Esophagus mucosa (tissue), 1 donor: ENCODE measurements at places on chromosomes 12 and 14. TPM values are rescaled to one million over a fixed set of nuclear protein-coding genes. Genes with fewer than 3 reads are reported as not detected.

- ATAC-seq, result no peak
Measured at GRCh38 chr12:108717243-108717642, 14.1 kb downstream of the CORO1C start.

GRCh38 chr12:43289426-43289801 is 262.6 kb downstream of the ADAMTS20 start:
- no peak for ATAC-seq

Gene PRR4
- total RNA-seq, result 0.64 TPM

DNA sequence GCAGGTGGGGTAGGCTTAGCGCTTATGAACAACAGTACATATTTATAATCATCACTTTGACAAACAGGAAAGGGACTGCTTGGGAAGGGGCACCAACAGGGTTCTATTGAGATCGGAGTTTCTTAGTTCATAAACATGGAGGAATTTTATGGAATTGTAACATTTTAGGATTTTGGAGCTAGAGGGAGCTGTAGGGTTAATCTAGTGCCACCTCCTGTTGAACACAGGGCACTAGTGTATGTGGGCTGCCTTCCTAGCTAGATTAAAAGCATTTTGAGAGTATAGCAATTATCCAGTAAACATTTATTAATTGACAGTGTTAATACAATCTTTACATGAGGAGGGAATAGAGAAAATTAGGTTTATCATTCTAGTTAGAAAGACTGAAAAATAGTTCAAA is 23.1 kb upstream of the TBC1D30 start:
- peak; percentile 35 for ATAC-seq

DNA sequence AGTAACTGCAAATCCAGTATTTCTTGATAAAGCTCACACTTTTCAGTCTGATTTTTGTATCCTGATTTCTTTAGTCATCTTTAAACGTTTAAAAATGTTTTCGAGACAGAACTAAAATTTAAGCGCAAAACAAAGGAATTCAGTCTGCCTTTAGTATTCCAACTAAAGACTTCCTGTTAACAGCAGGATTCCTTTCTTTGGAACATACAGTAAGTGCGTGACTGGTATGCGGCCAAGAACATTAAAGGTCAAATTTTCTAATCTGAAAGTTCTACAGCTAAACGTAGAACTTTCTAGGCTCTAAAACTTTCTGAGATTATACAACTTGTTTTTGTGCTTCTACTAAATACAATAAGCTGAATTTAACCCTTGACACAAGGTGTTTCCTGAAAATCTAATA is 9.9 kb downstream of the SAV1 start:
- ATAC-seq, result no peak

- ATAC-seq, result no peak
Measured at GRCh38 chr12:28899951-28900350, 249.1 kb upstream of the FAR2 start.

DNA sequence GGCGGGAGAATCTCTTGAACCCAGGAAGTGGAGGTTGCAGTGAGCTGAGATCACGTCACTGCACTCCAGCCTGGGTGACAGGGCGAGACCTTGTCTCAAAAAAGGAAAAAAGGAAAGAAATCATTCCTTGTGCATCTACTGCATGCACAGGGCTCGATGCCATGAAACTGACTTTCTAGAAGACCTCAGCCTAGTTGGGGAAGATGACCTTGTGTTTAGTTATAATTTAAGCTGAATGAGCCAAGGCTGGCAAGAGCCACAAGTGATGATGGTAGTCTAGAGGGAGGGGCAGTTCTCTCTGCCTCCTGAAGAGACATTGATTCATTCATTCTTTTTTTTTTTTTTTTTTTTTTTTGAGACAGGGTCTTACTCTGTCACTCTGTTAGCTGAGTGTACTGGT is 24.2 kb downstream of the ACACB start:
- ATAC-seq, result no peak

- no peak for ATAC-seq
Measured at GRCh38 chr14:64244279-64244678, 49.9 kb downstream of the ESR2 start.

- no peak for ATAC-seq
Measured at GRCh38 chr12:67661311-67662021, 12.9 kb downstream of the DYRK2 start.

DNA sequence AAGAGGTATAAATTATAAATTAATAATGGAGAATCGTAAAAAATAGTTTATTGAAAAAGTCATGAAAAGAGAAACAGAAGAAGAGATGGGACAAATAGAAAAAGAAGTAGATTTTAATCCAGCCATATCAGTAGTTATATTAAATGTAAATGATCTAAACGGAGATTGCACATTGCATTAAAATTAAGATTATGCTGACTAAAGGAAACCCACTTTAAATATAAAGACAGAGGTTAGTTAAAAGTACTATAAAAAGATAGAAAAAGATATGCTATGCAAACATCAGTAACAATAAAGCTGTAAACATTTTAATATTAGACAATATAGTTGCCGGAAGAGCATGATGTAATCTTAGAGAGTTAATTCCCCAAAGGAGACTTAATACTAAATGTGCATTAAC is 5.4 kb upstream of the MBIP start:
- no peak for ATAC-seq

Gene ESR2
- total RNA-seq, result 0.48 TPM

Gene P2RX7
- 4.1 TPM for total RNA-seq

- no peak for ATAC-seq
Measured at GRCh38 chr12:2373307-2373706, 320.5 kb downstream of the CACNA1C start.

DNA sequence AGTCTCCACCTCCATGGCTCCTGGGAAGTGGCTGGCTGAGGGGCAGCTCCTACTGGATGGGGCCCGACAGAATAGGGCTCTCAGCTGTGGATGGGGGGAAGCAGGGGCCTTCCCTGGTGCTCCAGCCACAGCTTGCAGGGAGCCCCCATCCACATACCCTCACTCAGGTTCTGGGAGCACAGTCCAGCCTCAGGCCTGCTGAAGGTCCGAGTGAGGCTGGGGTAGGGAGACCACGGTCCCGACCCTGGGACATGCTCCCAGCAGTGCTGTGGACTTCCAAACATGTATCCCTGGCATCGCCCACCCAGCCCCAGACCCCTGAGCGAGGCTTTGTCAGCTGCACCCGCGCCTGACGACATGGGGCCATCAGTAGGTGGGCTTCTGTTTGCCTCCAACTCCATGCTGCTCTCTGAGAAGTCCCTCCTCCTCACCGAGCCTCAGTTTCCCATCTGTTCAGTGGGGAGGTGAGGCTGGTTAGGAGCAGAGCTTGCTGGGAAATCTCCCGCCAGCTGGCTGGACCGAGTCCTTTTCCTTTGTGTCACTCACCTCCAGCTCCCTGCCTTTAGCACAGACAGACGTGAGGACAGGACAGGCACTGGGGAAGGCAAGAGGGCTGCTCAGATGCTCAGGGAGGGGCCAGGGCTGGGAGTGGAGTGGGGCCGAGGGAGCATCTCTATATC is 9.1 kb upstream of the ATG101 start:
- ATAC-seq, result no peak

DNA sequence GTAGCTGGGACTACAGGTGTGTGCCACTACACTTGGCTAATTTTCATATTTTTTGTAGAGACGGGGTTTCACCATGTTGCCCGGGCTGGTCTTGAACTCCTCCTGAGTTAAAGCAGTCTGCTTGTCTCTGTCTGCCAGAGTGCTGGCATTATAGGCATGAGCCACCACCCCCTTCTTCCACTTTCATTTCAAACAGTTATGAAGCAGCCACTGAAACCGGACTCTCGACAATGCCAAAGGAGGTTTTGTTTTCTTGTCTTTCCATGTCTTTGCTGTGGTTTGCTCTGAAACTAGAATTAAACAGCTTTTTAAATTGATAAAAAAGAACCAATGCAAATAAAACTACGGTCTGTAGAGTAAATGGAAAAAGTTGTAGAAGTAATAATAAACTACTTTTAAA is 30.4 kb downstream of the RAP1B start:
- no peak for ATAC-seq

- ATAC-seq, result no peak
Measured at GRCh38 chr14:67908052-67908754, 88.6 kb downstream of the RAD51B start.

Gene SOAT2
- not detected for total RNA-seq

Gene HVCN1
- total RNA-seq, result 1.3 TPM

GRCh38 chr12:89657066-89657465 is 51.6 kb downstream of the ATP2B1 start:
- no peak for ATAC-seq

Gene TMEM132C
- 0.16 TPM for total RNA-seq

DNA sequence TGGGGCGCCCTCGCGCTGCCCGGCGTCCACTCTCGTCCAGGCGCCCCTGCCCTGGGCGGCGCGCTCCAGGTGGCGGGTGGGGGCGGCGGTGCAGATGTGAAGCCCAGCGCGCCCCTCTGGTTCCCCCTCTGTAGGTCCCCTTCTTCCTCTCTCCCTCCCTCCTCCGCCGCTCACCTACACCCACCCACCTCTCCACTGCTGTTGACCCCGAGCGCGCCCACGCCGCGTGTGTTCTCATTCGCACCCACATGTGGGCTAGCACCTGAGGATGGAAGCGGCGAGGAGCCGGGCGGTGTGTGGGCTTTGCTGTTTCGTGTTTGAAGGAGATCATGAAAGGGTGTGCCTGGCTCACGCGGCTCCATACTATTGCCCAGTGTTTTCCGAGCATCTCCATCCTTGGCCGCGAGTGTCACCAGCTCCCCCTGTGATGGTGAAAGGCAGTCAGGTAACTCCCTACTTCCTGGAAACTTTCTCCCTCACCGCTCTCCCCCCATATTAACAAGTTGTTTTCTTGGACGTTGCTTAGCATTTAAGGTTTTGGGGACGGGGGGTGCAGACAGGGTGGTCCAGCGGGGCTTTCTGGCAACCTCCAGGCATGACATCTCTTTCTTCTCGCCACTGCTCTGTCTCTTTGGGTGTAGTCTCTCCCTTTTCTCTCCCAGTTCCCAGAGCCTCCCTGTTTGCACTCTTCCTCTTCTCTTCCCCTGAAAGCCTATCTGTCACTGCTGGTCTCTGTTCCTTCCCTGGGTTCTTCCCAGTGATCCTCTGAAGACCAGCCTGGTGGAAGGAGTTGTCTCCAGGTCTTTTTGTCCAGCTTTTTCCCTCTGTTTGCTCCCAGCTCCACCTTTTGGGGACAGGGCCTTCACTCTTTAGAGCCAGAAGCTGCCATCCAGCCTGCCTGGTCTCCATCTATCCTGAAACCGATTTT is 1.6 kb downstream of the CACNA1C start:
- ATAC-seq, result no peak

GRCh38 chr12:75658286-75658685 is 146.9 kb upstream of the KRR1 start:
- no peak for ATAC-seq

GRCh38 chr12:9880532-9881078 is 684 bp upstream of the KLRF2 start:
- ATAC-seq, result no peak

DNA sequence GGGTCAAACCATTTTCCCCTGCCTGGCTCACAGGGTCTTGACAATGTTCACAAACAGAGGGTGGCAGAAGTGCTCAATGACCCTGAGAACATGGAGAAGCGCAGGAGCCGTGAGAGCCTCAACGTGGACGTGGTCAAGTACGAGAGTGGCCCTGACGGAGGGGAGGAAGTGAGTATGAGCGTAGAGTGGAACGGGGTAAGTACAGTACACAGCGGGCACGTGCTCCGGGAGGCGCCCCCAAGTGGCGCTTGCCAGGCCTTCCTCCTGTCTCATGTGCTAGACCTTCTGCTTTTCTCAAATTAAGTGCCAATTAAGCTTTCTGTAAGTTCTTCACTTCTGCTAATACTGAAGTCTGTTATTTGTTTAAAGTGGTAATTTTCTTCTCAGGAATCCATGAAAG is 35.9 kb downstream of the XRCC3 start:
- peak; percentile 53 for ATAC-seq

Gene TMEM233
- total RNA-seq, result not detected

DNA sequence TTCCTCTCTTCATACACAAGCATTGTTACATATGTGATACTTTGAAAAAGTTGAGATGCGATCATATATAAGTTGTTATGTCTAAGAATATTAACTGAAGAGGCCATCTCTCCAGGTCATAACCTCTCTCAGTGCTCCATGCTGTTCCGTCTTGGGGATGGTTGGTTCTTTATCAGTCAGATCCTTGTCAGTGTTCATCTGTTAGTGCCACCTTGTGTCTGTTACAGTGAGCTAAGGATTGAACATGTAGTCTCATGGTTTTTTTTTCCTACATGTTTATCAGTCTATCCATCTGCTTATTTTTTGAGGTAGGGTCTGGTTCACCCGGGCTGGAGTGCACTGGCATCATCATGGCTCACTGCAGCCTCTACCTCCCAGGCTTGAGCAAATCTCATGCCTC is 30.5 kb downstream of the EP400 start:
- ATAC-seq, result no peak

Gene DCD
- not detected for total RNA-seq

GRCh38 chr14:87879389-87879788 is 113.6 kb downstream of the GALC start:
- no peak for ATAC-seq

Gene ANP32D
- total RNA-seq, result not detected

- no peak for ATAC-seq
Measured at GRCh38 chr14:78029601-78030372, 140.4 kb upstream of the NRXN3 start.

Gene HOXC11
- 0.08 TPM for total RNA-seq

- no peak for ATAC-seq
Measured at GRCh38 chr12:56237552-56237951, 7.7 kb downstream of the SLC39A5 start.

Gene OR6C4
- not detected for total RNA-seq

Gene KRT79
- total RNA-seq, result 0.32 TPM

Gene HIF1A
- 155 TPM for total RNA-seq

DNA sequence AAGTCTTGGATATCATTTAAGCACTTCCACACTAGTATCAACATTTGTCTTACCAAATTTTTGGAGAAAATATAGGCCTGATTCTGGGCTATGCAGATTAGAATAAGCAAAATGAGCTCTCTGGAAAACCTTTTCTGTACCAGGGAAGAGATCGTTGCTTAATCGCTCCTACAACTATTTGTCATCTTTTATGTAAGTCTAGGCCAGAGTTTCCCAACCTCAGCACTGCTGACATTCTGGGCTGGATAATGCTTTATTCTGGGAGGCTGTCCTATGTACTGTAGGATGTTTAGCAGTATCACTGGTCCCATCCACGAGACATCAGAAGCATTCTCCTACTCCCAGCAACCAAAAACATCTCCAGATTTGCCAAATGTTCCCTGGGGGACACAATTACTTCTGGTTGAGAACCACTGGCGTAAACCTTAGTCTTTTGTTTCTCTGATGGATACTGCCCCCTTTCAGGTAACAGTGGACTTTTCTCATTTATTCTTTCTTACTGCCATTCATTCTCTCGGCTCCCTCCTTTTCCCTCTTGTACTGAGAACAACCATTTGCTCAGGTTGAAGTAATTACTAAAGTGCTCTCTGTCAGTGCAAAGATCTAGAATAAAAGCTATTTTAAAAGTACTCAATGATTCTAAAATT is 316.9 kb upstream of the E2F7 start:
- no peak for ATAC-seq

GRCh38 chr14:94321421-94322271 is 1.5 kb downstream of the SERPINA6 start:
- peak; percentile 17 for ATAC-seq

Gene KRT74
- 0.12 TPM for total RNA-seq

Gene TRPV4
- total RNA-seq, result 7.3 TPM

Gene AVPR1A
- 0.36 TPM for total RNA-seq

Gene TMEM117
- total RNA-seq, result 14.3 TPM

Gene SERPINA12
- not detected for total RNA-seq
